ENCODE measurements at places on chromosomes 2 and 18.

DNA sequence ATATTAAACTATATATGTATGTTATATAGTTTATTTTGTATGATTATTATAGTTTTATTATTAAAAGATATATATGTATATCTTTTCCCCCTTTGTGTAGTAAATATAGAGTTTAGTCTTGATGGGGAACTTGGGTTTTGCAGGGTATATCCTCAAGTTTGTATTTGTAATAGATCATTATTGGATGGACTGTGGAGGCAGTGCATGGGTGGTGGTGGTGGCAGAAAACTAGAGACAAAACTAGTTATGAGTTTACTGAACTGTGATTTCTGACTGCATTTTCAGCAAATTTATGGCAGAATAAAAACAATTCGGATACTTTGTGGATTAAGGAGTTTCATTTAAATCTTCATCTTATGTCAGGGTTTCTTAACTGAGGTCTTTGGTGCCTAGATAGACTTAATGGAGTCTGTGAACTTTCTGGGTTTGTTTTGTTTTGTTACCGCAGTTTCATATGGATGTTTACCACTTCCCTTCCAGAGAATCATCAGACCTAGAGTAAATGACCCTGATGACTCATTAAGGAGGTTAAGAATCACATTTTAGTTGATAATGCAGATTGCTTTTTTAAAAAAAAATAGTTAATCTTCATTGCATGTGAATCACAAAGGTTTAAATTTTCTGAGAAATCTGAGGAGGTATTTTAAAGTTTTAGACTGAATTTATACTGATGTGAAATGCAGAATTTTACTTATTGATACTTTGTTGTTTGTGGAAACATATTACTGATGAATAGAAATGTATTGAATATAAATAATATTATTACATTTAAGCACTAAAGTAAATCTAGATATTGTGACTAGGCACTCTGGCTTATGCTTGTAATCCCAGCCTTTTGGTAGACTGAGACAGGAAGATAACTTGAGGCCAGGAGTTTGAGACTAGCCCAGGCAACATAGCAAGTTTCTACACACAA is 14.5 kb downstream of the EPC2 start:
- DNase-seq: no peak

GRCh38 chr2:84257831-84258230 is 201.2 kb downstream of the SUCLG1 start:
- DNase-seq: no peak

DNA sequence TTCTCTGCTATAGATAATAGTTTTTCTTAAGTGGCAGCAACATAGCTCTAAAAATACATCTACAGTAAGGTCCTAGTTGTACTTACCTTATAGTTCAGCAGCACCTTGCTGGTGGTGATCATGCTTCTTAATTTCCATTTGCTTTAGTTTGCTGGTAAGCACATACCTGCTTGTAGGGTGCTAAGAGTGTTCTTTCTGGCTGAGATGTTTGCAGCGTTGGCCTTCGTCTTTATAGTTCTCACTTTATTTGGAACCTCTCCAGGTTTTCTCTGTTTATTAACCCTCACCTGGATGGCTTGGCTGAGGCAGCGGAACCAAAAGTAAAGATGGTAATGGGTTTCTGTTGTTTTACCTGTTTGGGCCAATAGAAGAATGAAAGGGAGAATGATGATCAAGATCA is 123.6 kb upstream of the EFEMP1 start:
- DNase-seq: no peak

DNA sequence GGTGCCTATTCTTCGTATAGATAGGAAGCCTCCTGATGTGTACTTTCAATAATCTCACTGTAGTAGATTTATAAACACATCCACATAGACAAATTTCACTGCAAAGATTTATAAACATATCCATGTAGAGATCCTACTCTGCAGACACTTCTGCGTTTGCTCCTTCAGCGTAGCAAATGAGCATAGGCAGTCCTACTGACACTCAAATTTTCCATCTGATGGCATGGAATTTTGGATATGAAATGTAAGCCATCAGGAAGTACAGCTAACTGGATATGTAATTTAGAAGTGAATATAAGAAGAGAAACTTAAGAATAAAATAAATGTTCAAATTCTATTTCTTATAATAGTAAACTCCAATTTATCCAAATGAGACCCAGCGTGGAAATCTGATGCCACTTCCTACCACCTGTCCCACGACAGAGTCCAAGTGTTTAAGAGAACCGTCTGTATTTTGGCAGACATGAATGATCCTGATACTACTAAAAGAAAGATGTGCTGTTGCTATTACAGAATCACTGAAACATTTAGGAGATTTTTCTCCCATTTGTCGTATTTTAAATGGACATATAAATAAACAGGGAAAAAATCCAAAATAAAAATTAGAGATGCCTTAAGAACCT is 86.0 kb downstream of the DTNA start:
- no peak for DNase-seq

DNA sequence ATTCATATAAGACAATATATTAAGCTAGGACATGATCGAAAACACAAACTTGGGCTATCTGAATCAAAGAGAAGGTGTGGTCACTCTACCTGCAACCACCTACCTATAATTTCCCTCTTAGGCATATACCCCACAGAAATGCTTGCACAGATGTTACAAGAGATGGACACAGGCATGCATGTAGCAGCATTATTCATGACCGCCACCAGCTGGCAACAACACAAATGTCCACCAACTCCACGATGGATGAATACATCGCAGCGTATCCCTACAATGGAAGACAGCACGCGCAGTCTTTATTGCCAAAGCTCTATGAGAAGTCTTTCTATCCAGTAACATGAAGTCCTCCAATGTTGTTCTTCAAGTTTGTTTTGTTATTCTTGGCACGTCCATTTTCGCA is 90.8 kb downstream of the ARL4C start:
- DNase-seq: no peak

Data from left lobe of liver (tissue), 2 donors.